ENCODE measurements at places on chromosomes 3 and 15.

DNA sequence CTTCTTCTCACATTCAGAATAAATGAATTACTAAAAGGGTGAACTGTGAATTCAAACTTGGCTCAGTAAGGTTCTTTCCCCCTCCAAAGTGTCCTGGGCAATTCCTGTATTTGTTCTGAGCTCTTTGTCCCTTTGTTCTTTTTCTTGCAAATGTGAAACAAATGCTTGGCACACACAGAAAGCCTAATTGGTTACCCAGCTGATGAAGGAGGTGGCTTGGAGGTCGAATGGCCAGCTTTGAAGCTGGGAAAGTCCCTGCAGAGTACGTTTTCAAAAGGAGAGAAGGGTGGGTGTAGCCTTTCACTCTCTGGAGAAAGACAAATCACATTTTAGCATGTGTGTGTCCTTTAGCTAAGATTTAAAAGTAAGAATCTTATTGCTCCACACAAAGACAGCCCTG, 154.4 kb downstream of the PEX5L start:
- no peak for DNase-seq

GRCh38 chr3:130963878-130964277, 62.7 kb downstream of the ASTE1 start:
- DNase-seq, result no peak

GRCh38 chr3:133477487-133477886, 77.6 kb downstream of the BFSP2 start:
- peak; percentile 63 for DNase-seq

GRCh38 chr3:143562789-143563188, 285.5 kb downstream of the SLC9A9 start:
- DNase-seq, result no peak

DNA sequence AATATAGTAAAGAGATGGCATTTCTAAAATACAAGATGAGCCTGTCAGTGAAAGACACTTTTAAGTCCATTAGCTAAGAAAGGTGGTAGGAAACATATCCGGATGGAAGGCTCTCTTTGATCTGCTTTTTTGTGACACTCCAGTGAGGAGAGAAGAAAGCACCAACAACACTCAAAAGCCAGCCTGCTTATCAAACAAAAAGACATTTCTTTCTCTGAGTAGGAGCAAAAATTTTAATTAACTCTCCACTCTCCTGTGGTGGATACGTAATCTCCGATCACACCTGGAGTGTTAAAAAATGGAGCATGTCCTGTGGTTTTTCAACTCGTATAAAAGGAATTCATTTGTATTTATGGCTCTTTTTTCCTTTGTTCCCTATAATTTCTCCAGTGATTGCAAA, 65.3 kb downstream of the OXNAD1 start:
- DNase-seq, result no peak

GRCh38 chr15:40441565-40442531, 1.1 kb downstream of the BAHD1 start:
- DNase-seq, result peak; percentile 33

DNA sequence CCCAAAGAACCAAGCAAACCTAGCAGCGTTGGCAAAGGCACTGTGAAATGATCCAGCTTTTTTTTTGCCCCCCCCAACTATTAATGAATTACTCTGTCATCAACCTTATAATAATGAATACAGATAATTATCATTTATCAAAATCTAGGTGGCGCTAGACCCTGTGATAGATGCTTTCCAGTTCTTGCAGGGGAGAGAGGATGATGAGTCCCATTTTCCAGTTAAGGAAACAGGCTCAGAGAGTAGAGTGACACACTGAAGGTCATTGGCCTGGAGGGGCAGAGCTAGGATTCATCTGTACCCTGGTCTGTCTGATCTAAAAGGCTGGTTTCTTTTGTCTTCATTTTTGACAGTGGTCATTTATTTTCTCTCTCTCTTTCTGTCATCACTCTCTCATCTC, 5.0 kb downstream of the ACOX2 start:
- DNase-seq, result no peak

DNA sequence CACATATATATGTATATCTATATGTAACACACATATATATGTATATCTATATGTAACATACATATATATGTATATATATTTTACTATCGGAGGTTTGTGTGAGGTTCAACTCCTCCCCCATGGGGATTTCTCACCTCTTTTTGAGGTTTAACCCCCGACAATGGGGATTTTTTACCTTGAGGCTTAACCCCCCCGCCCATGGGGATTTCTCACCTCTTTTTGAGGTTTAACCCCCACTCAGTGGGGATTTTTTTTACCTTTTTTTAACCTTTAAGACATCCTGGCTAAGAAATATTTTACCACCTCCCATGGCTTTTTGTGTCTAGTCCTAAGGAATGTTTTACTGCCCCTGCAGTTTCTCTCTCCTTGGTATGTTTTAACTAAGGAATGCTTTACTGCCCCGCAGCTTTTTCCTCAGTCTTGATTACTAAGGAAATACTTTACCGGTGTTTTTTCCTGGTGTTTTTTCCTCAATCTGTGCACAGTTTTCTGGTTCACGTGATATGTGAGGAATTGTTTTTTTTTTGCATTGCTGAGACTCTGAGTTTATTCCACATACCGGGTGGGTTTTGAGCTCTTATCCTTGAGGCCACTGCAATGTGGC, 185.2 kb downstream of the KLF13 start:
- no peak for DNase-seq

- DNase-seq, result no peak
Measured at GRCh38 chr3:73270839-73271483, 209.5 kb downstream of the EBLN2 start.

DNA sequence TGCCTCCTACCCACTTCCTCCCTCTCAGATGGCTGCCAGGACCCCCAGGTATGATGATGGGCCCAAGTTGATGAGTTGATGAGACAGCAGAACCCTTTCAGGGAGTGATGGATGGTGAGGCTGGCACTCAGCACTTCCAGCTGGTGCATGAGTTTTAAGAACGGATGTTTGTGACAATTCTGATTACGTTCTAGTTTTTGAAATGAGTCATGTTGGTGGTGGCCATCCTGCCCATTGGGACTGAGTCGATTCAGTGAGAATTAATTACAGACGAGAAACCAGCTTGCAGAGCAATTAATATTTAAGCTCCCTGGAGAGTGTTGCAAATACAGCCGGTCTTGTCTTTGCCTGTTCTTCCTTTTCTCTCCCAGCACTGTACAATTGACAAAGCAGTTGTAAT, 56.9 kb upstream of the NR2C2 start:
- DNase-seq, result no peak

GRCh38 chr3:162996368-162996767, 1499.8 kb downstream of the OTOL1 start:
- no peak for DNase-seq

DNA sequence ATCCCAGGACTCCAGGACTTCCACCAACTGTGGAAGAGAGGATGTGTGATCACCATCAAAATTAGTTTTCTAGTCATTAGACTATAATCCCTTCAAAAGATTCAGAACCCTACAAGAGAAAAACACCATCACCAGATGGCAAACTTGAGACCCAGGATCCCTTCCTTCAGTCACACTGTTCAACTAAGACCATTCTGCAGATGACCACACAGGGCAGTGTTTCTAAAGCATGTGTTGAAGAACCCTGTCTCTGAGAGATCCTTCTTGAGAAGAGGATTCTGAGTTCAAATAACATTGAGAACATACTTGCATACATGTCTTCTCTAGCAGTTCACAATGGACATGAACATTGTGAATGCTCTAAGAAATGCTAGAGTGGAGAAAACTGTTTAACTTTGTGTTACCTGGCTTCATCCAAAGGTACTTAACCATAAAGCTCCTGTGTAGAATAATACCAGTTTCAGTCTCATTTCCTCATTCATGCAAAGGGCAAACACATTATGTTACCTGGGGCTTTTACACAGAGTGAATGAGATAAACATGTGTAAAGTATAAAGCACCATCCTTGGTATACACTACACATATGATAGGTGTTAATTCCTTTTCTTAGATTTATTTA, 2.4 kb upstream of the ADGRG7 start:
- DNase-seq, result no peak

- DNase-seq, result no peak
Measured at GRCh38 chr15:34809186-34809585, 13.8 kb upstream of the ACTC1 start.

- DNase-seq, result no peak
Measured at GRCh38 chr3:41502023-41502422, 302.7 kb downstream of the CTNNB1 start.

DNA sequence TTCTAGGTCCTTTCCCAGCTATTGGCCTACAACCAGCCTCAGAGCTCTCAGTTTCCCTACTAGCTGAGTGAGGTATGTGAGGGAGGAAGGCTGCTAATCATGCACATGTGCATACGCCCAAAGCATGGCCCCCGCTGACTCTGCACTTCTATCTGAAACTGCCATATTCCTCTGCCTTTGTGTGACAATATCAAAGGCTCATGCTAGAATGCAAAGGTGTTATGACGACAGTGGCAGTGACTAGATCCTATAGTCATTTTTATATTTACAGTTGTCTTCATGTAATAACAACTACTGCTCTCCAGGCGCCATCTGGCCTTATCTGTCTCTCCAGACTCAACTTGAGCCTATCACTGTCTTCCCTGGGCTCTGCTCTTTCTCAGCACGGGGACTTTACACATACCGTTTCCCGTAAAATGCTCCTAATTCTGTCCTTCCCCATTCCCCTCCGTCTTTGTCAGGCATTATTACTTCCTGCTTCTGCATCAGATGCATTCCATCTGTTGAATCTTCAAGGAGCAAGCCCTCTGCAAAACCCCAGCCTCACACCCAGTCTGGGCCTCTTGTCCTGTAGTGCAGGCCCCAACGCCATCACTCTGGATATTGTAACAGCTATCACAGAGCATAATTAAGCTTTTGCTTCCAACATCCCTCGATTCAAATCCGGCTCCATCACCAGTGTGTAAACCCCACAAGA, 102.5 kb downstream of the PDCD6IP start:
- no peak for DNase-seq

DNA sequence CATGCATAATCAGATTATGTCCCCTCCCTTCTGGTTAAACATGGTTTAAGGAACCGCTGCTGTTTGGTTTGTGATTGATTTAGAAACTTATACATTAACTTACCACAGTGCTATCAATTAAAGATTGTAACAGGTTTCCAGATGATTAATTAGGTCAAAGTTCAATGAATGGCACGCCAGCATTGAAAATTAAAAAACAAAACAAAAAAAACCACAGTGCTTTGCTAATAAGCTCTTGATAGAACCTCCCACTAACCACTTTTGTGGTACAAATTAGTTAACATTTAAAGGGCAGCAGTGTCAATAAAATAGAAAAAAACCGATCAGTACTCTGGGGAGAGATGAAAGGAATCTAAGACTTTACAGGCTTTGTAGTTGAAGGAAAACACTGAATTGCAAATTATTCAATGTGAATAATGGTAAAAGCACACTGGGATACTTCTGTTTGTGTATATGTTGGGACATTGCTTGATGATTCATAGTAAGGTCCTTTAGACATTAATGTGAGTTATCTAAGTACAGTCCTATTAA, 7.6 kb upstream of the C3orf38 start:
- DNase-seq, result no peak

- DNase-seq, result no peak
Measured at GRCh38 chr3:124633524-124633923, 96.7 kb upstream of the UMPS start.

GRCh38 chr15:87871258-87871681, 385.3 kb downstream of the NTRK3 start:
- DNase-seq, result no peak

GRCh38 chr15:55094136-55094535, 102.6 kb downstream of the RSL24D1 start:
- DNase-seq, result no peak

DNA sequence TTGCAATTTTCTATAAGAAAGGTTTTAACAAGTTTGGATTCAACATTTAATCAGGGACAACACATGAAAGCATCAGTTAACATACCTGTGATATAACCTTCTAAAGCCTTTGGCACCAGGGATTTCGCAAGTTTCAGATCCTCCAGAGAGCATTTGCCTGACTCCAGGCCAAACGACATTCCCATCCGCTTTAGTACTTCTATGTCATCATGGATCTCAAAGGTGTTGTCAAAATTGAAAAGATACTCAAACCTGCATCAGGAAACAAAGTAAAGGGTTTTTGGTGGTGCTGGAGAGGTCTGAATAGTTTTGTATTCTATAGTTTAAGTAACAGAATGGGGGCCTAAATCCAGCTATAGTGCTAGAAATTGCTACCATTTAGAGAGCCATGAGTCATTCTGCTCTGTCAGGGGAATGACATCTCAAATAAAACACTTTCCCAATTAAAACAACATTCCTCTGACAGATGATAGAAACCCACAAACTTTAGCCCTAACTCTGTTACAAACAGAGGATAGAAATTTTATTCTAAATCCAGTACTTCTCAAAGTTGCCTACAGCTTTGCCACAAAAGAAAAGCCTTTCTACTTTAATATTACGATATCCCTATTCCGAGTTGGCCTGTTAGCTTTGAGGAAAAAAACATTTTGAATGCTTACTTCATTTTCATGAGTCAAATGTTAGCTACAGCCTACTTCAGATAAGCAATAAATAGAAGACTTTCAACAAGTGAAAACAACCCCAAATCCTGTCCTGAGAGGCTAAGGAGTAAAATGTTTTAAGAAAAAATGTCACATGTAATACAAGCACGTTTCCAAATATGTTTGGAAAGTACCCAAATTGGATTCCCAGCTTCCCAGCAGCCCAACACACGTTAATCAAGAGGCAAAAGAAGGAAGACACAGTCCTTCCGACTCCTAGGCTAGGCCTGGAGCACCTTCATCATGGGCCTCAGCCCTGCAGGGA, 83.4 kb downstream of the ATP1B3 start:
- no peak for DNase-seq

GRCh38 chr15:71111950-71112349, 3.3 kb upstream of the THSD4 start:
- DNase-seq, result no peak

GRCh38 chr3:188199386-188199785, 45.4 kb downstream of the LPP start:
- no peak for DNase-seq

DNA sequence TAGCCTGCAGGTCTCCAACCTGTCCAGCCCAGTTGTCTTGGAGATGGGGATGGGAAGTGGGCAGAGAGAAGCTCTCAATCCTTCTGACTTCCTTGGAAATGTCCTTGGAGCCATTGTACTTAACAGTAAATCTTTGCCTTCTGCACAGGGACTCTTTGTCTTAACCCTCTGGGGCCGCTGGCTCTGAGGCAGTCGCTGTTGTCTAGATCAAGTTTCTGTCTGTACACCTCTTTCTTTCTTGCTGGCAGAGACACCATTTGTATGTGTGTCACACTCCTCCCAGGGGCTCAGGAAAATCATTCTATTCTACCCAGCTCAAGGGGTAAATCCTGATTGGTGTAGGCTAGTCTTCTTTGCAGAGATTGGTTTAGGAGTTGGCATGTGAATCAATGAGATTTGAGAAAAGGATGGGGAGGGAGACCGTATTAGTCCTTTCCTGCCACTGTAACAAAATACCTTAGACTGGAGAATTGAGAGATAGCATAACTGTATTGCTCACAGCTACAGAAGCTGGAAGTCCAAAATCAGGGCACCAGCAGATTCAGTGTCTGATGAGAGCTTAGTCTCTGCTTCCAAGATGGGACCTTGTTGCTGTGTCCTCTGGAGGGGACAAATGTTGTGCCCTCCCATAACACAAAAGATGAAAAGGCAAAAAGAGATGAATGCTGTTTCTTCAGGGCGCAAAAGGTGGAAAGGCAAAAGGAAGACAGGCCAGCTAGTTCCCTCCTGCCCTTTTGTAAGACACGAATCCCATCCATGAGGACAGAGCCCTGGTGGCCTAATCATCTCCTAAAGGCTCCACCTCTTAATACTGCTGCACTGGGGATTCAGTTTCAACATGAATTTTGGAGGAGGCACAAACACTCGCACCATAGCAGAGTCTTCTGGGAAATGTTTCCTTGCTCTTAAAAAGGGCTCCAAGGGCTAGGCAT, 66.3 kb downstream of the PPCDC start:
- no peak for DNase-seq
